CD4-positive, alpha-beta T cell treated with Interleukin-2 at 100 ng/mL for 4 hours (primary cell): ENCODE measurements at places on chromosomes 1 and 21.
A peak's percentile ranks its signal among the peaks of the same experiment; 100 is the strongest.

GRCh38 chr1:15948595-15949452 lies 27.1 kb downstream of the ZBTB17 start:
- DNase-seq, result no peak

DNA sequence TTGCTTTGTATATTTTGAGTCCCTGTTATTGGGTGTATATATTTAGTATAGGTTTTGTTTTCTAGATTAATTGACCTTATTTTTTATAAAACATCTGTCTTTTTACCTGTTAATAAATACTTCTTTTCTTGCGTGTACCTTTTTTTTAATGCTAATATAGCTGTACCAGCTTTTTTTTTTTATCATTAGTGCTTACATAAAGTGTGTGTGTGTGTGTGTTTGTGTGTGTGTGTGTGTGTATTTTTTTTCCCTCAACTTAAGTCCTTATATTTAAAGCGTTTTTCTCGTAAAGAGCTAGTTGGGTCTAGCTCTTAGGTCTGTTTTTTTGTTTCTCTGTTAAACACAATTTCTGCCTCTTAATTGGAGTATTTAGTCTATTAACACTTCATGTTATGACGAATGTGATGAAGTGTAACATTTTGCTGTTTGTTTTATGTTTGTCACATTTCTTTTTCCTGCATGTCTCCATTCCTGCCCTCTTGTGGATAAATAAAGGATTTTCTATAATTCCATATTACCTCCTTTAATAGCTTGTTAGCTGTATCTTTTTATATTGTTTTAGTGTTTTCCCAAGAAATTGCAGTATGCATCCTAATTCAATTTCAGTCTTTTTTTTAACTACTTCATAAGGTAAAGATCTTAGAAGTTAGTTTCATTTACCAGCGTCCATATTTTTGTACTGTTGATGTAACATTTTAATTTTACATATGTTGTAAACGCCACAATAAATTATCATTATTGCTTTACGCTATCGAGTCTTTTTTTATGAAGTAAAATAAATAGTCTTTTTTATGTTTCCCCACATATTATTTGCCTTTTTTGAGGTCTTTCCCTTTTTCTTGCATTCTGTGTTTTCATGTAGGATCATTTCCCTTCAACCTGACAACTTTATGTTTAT lies 4.3 kb downstream of the PRMT2 start:
- DNase-seq, result peak; percentile 24

DNA sequence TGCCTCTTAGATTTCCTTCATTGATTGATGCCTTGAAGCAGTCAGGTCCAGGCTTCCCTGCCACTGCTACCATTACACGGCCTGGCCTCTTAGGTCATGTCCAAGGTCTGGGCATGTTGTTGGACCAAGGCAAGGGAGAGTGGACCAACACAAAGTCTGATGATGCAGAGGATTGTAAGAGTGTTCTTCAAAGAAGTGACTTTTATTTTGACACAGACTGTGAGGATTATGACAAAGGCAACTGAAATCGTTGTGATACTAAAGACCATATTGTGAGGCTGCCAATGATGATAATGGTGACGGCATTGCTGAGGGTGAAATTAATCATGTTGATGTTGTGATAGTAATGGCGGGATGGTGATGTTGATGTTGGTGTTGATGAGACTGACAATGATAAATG lies 149.5 kb downstream of the GRIK3 start:
- DNase-seq, result no peak

DNA sequence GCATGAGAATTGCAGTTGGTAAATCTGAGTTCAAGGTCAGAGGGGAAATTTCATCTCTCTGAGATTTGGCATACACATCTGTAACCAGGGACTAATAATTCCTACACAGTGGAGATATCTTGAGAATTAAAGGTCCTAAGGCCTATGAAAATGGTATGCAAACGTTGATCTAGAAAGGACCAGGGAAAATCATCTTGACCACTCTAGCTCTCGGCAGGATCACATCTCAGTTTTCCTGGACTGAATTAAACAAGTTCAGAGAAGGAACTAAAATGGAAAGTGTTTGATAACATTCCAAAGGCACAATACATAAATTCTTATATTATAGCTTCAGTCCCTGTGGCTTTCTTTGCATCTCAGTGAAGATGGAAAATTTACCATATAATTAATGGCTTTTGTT lies 28.5 kb upstream of the SIPA1L2 start:
- no peak for DNase-seq

- DNase-seq, result no peak
Measured at GRCh38 chr1:18632783-18633421, 2.3 kb downstream of the PAX7 start.

GRCh38 chr1:89167590-89168230 lies 8.1 kb downstream of the GBP7 start:
- no peak for DNase-seq

DNA sequence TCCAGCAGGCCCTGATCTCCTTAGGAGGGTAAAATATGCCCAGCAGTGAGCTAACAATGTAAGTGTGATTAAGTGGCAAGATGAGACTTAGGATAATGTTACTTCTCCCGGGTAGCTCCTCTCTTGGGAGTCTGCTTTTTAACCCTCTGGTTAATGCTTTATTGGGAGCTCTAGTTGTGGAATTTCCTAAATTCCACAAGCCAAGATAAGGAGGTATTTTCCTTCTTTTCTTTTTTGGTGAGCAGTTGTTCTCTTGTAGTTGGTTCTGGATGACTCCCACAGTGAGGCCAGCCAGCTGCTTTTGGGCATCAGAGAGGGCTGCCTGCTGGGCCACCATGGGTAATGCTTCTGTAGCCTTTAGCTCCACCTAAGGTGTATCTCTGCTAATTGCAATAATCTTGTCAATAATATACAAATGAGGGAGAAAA lies 19.3 kb downstream of the C1orf52 start:
- DNase-seq, result peak; percentile 30

DNA sequence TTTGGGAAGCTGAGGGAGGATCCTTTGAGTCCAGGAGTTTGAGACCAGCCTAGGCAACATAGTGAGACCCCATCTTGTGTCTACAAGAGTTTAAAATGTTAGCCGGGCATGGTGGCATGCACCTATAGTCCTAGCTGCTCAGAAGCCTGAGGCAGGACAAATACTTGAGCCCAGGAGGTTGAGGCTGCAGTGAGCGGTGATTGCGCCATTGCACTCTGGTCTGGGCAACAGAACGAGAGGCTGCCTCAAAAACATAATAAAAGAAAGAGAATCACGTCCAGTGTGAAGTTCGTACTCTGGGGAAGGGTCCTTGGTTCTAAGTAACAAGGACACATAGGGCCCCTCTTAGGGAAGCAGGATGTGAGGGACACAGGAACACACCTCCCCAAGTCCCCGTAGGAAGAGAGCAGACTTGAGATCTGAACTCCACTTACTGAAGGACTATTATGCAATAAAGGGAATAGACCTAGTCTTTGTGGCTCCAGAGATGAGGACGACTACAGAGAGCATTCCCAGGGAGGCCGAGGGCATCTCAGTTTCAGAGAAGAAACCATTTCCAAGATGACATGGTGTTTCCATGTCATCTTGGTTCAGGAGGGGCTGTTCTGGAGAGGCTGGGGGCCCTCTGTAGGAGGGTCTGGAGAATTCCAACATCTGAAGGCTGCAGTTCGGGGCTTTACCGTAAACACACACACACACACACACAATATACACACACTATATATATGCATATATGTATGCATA lies 10.8 kb upstream of the ENO1 start:
- DNase-seq, result no peak

DNA sequence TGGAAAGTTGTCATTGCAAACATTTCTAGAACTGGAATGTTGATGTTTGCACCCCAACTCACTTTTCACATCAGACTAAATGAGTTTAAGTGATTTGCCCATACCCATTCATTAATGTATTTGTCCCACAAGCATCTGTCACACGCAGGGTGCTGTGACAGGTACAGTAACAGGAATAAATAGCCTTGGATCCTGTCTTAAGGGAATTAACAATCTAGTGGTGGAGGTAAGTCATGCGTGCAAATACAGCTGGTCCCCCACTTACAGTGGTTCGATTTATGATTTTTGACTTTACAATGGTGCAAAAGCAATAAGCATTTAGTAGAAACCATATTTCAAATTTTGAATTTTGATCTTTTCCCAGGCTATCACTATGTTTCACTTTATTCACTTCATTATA lies 17.5 kb upstream of the PRDM2 start:
- no peak for DNase-seq

DNA sequence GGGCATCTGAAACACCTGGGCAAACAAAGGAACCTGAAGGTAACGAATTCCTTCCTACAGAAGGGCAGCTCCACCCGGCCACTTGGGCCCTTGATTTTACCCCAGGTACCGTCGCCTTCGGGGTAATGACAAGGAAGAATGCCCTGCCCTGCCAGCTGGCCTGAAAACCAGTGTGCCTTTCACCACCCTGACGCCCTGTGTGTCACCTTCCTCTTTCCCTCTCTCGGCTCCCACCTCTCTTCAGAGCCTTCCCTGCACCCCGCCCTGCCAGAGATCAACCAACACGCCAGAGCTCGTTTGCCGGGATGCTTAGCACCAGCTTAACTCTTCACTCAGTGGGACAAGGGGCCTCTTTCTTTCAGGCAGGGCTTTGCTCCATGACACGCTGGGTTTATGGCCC lies 86.0 kb downstream of the SIM2 start:
- DNase-seq, result no peak

DNA sequence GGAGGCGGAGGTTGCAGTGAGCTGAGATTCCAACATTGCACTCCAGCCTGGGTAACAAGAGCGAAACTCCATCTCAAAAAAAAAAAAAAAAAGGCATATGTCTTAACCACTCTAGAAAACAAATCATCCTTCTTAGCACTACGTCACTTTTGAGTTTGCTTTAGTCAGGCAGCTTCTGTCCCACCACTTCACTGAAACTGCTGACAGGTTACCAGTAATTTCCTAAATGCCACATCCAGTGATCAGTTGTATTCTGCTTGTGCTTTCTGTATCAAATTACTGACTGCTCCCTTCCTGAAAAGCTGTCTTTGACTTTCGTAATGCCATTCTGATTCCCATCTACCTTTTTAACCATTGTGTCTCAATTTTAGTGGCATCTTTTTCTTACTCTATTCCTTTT lies 21.7 kb downstream of the RCOR3 start:
- DNase-seq, result no peak

DNA sequence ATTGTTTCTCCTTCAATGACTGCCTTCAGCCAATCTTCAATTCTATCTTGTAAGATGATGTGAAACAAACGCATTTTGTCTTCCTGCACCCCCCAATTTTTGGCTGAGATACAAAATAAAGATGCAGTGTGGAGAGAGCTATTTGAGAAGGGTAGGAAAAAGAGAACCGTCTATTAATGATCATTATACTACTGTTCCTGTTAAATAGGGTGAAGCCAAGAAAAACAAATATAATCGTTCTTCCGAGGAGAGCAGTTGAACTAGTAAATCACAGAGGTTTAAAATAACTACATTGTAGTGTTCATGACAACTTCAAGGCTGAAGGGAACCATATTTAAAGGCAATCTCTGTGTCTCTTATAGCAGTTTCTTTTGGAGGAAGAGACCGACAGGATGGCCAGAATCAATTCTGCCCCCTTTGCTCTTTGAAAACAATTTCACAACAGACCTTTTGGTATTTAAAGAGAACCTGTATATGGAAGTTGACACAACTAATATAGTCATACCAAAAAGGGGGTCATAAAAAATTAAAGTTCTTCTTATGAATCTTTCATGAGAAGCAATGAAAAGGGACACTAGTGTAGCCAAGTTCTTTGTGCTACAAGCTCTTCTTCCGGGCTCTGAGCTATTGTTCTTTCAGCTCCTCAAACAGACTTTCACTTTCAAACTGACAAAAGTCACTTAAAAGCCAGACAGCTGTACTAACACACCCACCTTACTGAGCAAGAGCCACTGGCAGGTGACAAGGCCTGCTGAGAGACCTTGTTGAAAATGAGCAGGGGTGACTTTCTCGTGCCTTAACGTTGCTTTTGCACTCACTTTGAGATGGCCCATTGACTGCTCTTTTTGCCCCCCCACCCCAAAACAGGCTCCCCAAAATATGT lies 30.9 kb downstream of the PROX1 start:
- DNase-seq, result no peak

GRCh38 chr1:32413507-32414185 lies 19.4 kb upstream of the BSDC1 start:
- peak; percentile 87 for DNase-seq

- DNase-seq, result no peak
Measured at GRCh38 chr1:112083487-112083886, 94.0 kb upstream of the KCND3 start.

GRCh38 chr1:193462629-193463320 lies 276.4 kb upstream of the B3GALT2 start:
- DNase-seq, result peak; percentile 49

DNA sequence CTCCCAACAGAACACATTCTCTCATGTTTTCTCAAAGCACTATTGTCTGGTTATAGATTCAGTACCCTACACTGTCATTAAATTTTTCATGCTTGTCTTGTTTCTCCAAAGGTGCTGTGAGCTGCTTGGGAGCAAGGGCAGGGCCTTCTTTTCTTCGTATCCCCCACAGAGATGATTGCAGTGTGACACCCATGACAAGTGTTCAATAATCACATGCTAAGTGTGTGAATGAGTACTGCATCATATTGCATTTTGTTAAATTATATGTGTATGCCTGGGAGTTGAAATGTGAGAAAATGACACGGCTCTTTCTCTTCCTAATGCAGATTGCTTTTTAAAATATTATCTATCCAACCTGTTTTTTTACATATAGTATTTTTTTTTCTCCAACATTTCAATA lies 57.3 kb upstream of the MAGI3 start:
- no peak for DNase-seq

DNA sequence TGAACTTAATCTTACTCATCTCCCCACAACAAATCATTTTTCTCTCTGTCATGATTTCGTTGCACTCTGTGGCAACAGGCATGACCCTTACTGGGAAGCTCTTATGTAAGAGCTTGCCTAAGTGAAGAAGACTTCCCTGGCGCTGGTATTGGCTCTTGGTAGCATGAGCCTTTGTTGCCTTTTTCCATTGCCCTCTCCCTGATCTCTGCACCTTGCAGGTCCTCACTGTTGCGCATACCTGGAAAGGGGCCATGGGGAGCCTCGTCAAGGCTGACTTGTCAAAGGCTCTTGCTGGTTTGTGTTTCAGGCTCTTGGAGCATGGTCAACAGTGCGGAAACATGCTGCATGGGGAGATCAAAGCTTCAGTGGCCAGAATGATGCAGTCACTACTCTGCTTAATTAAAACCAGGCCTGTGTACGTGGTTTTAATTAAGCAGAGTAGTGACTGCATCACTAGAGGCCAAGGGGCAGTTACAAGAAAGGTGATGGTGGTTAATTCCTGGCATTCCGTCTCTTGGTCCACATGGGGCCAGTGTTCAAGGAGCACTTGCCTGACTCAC lies 141.3 kb downstream of the SPATA46 start:
- no peak for DNase-seq

- DNase-seq, result no peak
Measured at GRCh38 chr1:180530501-180530900, 28.1 kb upstream of the ACBD6 start.
